ENCODE measurements at places on chromosomes 5 and 9. TPM values are rescaled to one million over a fixed set of nuclear protein-coding genes. Genes with fewer than 3 reads are reported as not detected.

DNA sequence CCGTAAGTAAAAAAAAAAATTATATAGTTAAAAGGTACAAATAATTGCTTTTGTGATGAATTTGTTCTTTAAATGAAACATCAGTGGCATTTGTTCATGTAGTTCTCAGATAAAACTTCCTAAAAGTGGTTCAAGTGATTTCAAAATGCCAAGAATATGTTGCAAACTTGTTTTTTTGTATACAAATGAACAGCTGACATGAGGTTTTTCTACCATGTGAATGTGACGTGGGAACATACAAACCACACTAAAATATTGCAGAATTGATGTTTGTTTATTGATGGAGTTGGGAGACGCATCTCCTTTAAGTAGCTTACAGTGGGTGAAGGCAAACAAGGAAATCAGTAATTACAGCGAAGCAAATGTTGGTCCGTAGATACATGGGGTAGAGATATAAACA lies 16.9 kb downstream of the BASP1 start:
- no peaks in the 10 kb centered on the region for H3K36me3 ChIP-seq
- H3K4me1 ChIP-seq = no peaks in the 10 kb centered on the region
- no peak for DNase-seq
- H3K4me3 ChIP-seq = no peak overlapping the region
- no peaks in the 10 kb centered on the region for H3K27me3 ChIP-seq

DNA sequence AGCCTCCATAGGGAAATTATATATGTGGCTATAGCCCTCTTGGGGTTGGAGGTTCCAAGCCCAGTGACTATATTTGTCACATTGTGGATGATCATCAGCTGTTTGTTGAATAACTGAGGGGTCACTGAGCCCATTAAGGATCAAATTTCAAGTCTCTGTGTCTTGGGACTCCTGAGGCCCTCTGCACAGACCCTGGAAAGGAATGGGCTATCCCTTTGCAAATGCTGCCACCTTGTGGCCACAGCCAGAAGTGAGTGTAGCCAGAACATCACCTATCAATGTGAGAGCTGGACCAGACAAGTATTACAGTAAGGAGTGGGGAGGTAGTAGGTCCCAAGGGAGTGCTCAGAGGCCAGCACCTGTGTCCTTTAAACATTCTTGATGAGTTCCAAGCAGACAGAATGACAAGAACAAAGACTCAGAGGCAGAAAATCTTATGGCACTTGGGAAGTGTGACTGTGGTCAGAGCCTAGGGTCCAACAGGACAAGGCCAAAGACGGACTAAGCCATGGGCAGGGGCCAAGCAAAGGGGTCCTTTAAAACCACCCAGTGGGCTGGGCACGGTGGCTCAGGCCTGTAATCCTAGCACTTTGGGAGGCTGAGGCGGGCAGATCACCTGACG lies 8.2 kb downstream of the RPP25L start:
- peaks cover 12% of the 10 kb centered on the region for H3K4me1 ChIP-seq
- no peaks in the 10 kb centered on the region for H3K36me3 ChIP-seq
- H3K27ac ChIP-seq = no peak overlapping the region

TRIM36 gene
- polyA plus RNA-seq = 22.1 TPM

DNA sequence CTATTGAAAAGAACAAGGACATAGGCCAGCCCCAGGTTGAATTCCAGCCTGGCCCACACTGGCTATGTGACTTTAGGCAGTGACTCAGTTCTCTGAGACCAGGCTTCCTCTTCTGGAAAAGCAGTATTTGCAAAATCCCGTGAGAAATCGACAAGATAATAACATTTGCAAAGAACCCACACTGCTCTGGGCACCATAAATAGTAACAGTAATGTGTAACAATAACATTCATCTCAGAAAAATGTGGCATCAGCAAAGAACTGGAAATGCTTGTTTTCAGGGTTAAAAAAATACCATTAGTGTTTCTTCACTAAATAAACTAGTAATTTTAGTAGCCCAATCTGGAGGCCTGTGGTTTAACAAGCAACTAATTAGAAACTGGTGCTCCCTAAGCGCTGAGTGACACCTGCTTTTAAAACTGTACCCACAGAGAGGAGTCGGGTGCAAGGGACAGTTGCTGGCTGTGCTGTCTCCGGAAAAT lies 148.4 kb downstream of the TTLL11 start:
- H3K36me3 ChIP-seq = no peaks in the 10 kb centered on the region
- no peak overlapping the region for H3K4me3 ChIP-seq
- H3K4me1 ChIP-seq = no peaks in the 10 kb centered on the region
- no peak overlapping the region for H3K27ac ChIP-seq

SPAAR gene
- polyA plus RNA-seq = 0.54 TPM

IL17B gene
- polyA plus RNA-seq = not detected

CCDC107 gene
- polyA plus RNA-seq = 33.2 TPM

Measured in small intestine (tissue), 16 donors.